ENCODE measurements at places on chromosomes 3 and 15. TPM values are rescaled to one million over a fixed set of nuclear protein-coding genes. Genes with fewer than 3 reads are reported as not detected.

The CA12 gene
- 7.2 TPM for total RNA-seq

The SI gene
- total RNA-seq = not detected

The MORC1 gene
- not detected for total RNA-seq

The NDUFB5 gene
- 54.3 TPM for total RNA-seq

The POPDC2 gene
- under 0.01 TPM for total RNA-seq

The ZNF774 gene
- total RNA-seq = 1.5 TPM

The GOLGA8M gene
- total RNA-seq = not detected

The ARPP19 gene
- total RNA-seq = 64.1 TPM

The FYTTD1 gene
- 20.9 TPM for total RNA-seq

The VPS8 gene
- 14.7 TPM for total RNA-seq

The PRR20G gene
- not detected for total RNA-seq

The TM4SF4 gene
- 0.65 TPM for total RNA-seq

The CCNDBP1 gene
- 56.4 TPM for total RNA-seq

The IL16 gene
- total RNA-seq = not detected

The TMC3 gene
- total RNA-seq = not detected

The RASL12 gene
- not detected for total RNA-seq

All from mesangial cell (primary cell).